Effector memory CD8-positive, alpha-beta T cell (primary cell): ENCODE measurements at places on chromosomes 7 and 10.
A peak's percentile ranks its signal among the peaks of the same experiment; 100 is the strongest.

GRCh38 chr7:28161331-28161730 is 19.3 kb downstream of the JAZF1 start:
- DNase-seq, result no peak

- DNase-seq, result no peak
These were observed 29.7 kb downstream of the VIPR2 start for GRCh38 chr7:159114981-159115380.

- DNase-seq, result no peak
These were observed 36.3 kb upstream of the COMTD1 start for GRCh38 chr10:75272094-75272493.

DNA sequence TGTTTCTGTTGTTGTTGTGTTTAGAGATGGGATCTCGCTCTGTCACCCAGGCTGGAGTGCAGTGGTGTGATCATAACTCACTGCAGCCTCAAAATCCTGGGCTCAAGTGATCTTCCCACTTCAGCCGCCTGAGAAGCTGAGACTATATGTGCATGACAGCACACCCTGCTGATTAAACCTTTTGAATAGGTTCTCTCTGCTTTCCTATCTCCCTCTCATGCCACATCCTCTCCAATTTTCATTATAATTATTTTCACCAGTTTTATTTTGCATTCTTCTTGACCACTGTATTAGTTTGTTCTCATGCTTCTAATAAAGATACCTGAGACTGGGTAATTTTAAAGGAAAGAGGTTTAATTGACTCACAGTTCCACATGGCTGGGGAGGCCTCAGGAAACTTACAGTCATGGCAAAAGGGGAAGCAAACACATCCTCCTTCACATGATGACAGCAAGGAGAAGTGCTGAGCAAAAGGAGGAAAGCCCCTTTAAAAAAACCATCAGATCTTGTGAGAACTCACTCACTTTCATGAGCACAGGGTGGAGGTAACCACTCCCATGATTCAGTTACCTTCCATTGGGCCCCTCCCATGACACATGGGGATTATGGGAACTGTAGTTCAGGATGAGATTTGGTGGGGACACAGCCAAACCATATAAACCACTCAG is 12.9 kb downstream of the AGK start:
- DNase-seq, result no peak

GRCh38 chr10:28291881-28292297 is 11.0 kb downstream of the MPP7 start:
- DNase-seq, result no peak

- DNase-seq, result no peak
These were observed 522.9 kb downstream of the PARD3 start for GRCh38 chr10:34292194-34292565.

GRCh38 chr10:125455855-125456254 is 227.1 kb downstream of the TEX36 start:
- no peak for DNase-seq

GRCh38 chr7:1109581-1110310 is 21.8 kb downstream of the GPER1 start:
- no peak for DNase-seq

GRCh38 chr7:94368371-94368791 is 26.3 kb upstream of the COL1A2 start:
- DNase-seq, result no peak

GRCh38 chr10:131733596-131733995 is 167.2 kb upstream of the PPP2R2D start:
- DNase-seq, result no peak

DNA sequence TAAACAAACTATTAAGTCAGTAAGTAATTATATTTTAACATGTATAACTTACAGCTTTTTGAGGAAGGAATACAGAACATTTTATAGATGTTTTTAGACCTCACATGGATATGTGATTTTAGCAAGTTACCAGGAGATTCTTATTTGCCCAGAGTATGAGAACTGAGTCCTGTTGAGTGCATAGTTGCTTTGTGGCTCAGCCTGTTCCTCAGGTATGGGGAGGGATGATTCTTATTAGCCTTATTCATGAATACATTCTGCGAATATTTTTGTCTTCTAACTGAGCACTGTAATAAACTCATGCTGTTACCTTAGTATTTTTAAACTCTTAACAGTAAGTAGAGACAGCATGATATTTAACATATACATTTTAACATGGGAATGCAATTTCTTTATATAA is 17.9 kb downstream of the BTAF1 start:
- no peak for DNase-seq

- DNase-seq, result no peak
These were observed 226.2 kb upstream of the TCF7L2 start for GRCh38 chr10:112723876-112724275.

GRCh38 chr10:82643601-82644000 is 768.6 kb downstream of the NRG3 start:
- no peak for DNase-seq

DNA sequence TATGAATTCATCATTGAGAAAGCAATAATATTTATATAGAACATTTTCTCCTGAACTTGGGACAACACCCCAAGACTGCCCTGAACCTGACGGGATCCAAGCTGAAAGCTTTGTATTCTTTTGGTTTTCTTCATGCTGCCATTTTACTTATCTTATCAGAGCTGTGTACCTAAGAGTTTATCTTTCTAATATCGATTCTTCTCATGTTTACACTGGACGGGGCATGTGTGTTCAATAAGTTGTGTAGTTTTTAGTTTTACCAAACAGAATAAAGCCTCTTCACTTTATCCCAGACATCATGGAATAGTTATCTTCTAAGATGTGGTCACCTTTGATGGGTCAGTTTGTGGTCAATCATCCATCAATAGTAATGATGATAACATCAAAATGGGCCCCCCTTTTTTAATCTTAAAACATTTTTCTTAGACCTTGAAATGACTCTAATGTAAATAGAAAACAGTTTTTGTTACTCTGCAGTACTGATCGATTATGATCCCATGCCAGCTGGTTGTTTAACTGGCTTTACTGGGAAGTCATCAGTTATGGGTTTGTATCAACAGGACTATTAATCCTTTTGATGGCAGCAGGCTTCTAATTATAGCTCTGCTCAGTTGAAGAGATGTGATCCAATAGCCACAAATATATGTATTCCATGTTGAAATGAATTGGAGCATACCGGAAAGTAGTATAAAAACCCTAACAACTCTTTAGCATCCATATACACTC is 446.1 kb downstream of the KCNMA1 start:
- no peak for DNase-seq

DNA sequence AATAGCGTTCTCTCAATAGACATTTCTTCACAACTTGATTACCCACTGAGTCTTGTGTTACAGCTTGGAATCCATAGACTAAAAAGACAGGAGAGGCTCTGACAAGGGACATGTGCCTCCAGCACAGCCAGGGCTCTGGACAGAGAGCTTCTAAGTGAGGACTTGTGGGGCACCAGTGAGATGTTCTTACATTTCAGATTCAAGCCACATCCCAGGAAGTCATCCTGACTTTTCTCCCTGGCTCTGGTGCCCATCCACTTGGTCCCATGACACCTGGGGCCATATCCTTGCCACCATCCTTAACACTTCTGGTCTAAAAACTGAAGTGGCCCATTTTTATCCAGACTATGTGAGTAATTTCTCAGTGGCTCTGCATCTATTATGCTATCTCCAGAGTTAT is 440.1 kb downstream of the TCERG1L start:
- no peak for DNase-seq

GRCh38 chr10:78974617-78975317 is 94.0 kb upstream of the ZMIZ1 start:
- peak; percentile 33 for DNase-seq

DNA sequence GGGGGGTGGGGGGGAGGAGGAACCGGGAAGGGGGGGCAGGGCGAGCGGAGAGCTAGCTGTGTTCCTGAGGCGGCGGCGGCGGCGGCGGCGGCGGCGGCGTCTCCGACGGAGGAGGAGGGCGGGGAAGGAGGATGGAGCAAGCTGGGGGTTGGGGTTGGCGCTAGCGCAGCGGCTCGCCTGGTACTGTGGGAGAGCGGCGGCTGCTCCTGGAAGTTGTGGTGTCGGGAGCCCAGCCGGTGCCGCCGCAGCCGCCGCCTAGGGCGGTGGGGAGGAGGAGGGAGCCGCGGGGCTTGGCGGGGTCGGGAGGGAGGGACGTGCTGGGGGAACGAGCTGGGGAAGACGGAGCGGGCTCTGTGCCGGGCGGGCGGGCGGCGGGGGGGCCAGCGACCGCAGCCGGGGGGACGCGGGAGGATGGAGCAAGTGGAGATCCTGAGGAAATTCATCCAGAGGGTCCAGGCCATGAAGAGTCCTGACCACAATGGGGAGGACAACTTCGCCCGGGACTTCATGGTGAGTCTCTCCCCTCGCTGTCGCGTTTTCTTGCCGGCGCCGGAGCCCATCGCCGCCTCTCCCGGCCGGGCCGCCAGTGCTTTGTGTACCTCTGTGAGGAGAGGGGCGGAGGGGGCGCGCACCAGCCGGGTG is at the start of gene PTPN12:
Gene PTPN12 (plus strand): TSS at position 160 of the 642 bp plus-strand sequence. CDS start 252 bp downstream, at position 412.
- DNase-seq, result peak; percentile 26

DNA sequence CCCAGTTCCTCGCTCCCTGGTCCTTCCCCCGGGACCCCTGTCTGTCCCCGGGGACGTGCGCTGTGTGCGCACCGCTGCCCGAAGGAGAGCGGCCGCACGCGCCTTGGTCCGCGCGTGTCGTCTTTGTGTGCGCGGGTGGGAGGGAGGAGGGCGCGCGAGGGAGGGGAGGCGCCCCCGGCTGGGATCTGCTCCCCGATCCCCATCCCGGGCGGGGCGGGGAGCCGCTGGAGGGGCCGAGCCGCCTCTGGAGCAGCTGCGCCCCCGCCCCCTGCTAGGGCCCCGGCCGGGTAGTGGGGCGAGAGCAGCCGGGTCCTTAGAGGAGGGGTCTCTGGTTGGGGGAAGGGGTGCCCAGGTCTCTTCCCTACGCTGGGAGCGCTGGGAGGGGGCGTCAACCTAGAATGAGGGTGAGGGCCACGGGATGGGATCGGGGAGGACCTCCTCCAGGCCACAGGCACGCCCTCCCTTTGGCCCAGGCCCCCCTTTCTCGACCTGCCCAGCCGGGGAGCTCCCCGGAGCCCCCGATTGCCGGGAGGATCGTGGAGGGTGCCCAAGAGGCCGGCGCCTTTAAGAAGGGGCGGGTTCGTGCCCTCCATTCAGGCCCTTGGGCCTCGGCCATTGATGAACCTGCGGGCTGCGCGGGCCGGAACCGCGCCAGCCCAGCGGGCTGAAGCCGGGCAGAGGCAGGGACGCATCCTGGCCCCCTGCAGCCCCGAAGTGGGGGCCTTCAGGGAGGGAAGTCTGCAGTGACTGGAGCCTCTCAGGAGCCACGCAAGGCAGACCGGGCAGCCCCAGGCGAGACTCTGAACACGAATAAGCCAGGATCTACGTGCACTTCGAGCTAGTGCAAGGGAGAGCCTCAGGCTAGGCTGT is 678 bp downstream of the SH2B2 start:
- DNase-seq, result no peak

GRCh38 chr10:101207026-101207425 is 22.2 kb downstream of the LBX1 start:
- DNase-seq, result no peak

GRCh38 chr7:5622286-5622685 is 159.2 kb downstream of the RNF216 start:
- no peak for DNase-seq

DNA sequence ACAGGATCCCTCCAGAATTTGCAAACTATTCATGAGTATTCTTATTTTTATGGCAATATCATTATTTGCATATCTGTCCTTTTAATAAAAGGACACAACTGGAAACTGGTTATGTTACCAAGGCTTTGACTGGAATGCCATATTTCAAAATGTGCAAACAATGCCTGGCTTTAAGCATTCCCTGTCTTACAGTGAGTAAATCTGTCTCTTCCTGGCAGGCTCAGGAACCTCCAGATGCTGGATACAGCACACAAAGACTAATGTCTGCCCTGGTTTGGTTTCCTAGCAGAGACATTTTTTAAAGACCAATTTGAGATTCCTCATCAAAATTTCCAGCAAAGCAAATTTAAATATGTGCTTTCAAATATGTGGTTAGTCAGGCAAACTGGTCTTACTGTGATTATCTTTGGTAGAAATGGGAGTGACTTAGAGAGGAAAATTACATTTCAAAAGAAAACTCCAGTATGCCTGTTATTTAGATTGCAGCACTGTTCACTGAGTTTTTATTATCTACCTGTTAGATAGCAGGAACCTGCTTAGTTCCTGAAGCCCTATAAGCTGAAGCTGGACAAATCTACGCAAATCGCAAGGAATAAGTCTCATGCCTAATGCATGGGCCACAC is 31.3 kb downstream of the RNF216 start:
- DNase-seq, result no peak

- DNase-seq, result no peak
These were observed 10.4 kb upstream of the USP54 start for GRCh38 chr10:73601486-73601921.

GRCh38 chr7:94514917-94515316 is 5.3 kb downstream of the CASD1 start:
- DNase-seq, result no peak

GRCh38 chr7:44415510-44415909 is 74.9 kb downstream of the NUDCD3 start:
- no peak for DNase-seq

GRCh38 chr10:3763035-3763456 is 22.0 kb downstream of the KLF6 start:
- no peak for DNase-seq

GRCh38 chr7:16078076-16078952 is 343.0 kb downstream of the CRPPA start:
- DNase-seq, result peak; percentile 14

DNA sequence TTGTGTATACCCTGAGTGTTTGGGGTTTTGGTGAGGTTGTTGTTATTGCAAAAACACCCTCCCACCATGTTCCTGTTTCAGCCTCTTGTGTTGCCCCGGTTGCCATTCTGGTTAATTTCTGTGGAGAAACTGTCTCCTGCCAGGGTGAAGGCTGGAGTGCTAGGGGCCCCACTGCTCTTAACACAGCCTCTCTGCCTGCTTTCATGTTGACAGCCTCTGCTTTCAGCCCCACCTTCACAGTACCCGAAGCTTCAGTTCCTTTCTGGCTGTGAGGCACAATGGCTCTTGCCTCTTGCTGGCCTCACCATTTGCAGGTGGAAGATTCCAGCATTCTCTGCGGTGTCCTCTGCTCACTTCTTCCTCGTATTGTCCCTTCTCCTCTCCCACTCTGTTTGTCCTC is 19.2 kb downstream of the SLC18A2 start:
- DNase-seq, result no peak
